ENCODE measurements at places on chromosomes 1 and 21. TPM values are rescaled to one million over a fixed set of nuclear protein-coding genes. Genes with fewer than 3 reads are reported as not detected.

The S100A8 gene
- total RNA-seq: 50.4 TPM

The NR0B2 gene
- not detected for total RNA-seq

The KDF1 gene
- not detected for total RNA-seq

The PEAR1 gene
- 5.4 TPM for total RNA-seq

The C4BPA gene
- total RNA-seq: 3.3 TPM

The B3GALT5 gene
- not detected for total RNA-seq

The CFAP45 gene
- 5.3 TPM for total RNA-seq

The PIAS3 gene
- total RNA-seq: 25.1 TPM

The ZNF692 gene
- 25.8 TPM for total RNA-seq

The MAP10 gene
- 0.56 TPM for total RNA-seq

The ALDH9A1 gene
- 124 TPM for total RNA-seq

The DDAH1 gene
- total RNA-seq: 11.2 TPM

The CD160 gene
- not detected for total RNA-seq

All from omental fat pad (tissue), 4 donors.